HCT116 (cell line): ENCODE measurements at places on chromosomes 7 and 10.

DNA sequence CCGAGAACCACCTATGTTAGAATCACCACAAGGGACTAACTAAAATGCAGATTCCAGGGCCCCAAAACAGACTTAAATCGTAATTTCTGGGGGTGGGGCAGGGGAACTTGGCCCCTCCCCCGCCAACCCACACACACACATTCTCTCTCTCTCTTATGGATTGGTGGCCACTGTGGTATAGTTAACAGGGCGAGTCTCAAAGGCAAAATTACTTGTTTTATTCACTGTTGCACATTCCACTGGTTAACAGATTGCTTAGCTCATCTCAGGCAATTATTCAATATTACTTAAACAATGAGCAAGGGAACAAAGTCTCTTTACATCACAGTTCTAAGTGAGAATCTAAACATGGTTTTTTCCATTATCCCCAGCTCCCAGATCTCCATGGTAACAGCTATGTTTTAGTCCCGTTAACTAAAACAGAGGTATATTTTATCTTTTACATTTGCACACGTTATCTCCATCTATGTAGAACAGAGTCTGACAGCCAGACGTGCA lies 38.5 kb downstream of the IGF2BP3 start:
- no peak for DNase-seq

GRCh38 chr7:75879771-75880184 lies 944 bp downstream of the RHBDD2 start:
- DNase-seq, result no peak

- DNase-seq, result no peak
These were observed 126.5 kb upstream of the VKORC1L1 start for GRCh38 chr7:65746398-65746669.

- no peak for DNase-seq
These were observed 186.5 kb upstream of the SLC25A13 start for GRCh38 chr7:96508371-96508770.

GRCh38 chr7:44310221-44310848 lies 15.1 kb downstream of the CAMK2B start:
- no peak for DNase-seq

DNA sequence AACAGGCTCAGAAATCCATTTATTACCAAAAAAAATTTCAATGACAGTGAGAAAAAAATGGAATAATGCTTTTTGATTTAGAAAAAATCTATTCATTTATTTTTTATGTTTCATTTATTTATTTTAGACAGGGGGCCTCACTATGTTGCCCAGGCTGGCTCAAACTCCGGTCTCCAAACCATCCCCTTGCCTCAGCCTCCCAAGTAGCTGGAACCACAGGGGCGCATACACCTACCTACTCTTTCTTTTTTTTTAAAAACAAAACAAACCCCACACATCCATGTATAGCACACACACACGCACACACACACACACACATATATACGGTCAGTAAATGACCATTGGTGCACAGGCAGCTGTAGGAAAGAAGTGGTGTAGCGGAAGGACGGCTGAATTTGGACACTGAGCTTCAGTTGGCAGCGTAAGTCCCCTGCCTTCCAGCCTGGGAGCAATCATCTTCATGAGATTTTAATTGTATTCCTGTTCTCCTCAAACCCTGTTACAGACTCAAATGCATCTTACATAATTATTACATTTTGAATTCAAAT lies 28.8 kb downstream of the ARL4A start:
- no peak for DNase-seq

DNA sequence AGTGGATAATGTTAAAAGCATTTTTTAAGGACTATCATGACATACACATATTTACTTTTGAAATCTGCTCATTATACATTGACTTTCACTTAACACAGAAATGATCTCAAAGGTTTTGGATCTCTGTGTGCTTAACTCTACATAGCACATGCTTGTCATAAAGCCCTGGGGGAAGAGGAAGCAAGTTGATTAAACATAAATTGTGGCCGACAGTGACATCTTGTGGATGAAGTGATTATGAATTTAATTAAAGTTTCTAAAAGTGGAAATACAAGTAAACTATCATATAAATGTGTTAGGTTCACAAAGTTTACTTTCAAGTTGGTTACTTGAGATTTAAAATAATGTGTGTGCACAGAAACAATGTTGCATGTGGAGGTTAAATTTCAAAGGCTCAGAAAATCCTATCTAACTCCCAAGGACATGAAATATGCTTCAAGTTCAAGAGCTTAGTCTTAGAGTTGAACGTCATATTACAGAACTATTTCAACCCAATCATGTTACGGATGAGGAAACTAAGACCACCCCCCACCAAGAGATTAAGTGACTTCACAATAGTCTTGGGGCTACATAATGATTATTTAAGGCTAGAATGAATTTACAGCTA lies 1247.8 kb downstream of the GATA3 start:
- DNase-seq, result peak; percentile 23

- DNase-seq, result no peak
These were observed 250.8 kb downstream of the KCNMA1 start for GRCh38 chr10:77386838-77387237.

DNA sequence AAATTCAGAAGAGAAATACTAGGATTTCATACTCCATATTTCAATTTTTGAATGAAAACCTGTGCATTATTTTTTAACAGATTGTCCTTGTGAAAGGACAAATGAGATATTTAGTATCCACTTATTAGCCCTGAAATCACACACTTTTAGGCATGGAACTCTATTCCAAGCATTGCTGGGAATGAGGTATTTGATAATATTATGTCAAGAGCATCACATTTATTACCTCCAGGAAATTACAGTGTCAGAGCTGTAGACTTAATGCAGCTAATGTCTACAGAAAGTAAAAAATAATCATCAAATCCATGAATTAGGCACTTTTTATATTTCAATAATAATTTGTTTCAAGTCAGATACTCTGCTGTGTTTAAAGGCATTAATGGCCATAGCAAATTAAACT lies 753.8 kb downstream of the REEP3 start:
- no peak for DNase-seq

- no peak for DNase-seq
These were observed 268.5 kb downstream of the ADK start for GRCh38 chr10:74419491-74419951.

GRCh38 chr7:90119178-90119971 lies 34.9 kb upstream of the STEAP1 start:
- DNase-seq, result no peak
